Memory B cell (primary cell): ENCODE measurements at places on chromosomes 2 and 18.
A peak's percentile ranks its signal among the peaks of the same experiment; 100 is the strongest.

DNA sequence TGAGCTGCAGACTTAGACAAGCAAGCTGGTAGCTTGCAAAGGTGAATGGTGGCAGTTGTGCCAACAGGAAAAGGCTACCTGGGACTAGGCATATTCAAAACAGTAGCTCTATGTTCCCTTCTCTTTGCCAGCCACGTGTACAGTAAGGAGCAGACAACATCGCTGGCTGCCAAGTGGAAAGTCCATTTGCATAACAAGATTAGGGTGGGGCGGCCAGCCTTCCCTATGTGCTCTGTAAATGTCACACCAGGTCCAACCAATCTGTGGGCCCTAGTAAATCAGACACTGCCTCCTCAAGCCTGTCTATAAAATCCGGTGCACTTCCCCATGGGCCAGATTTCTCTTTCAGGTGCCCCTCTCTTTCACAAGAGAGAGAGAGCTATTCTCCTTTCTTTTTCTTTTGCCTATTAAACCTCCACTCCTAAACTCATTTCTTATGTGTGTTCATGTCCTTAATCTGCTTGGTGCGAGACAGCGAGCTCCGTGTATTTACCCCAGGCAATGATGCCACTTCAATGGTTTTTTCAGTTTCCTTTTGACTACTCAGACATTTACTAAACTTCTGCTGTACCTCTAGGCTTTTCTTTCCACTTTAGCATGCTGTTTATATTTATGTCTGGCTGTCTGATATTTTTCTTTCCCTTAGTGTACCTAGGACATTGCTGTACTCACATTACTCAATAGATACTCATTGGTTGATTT lies 297.4 kb upstream of the GCFC2 start:
- no peak for DNase-seq

DNA sequence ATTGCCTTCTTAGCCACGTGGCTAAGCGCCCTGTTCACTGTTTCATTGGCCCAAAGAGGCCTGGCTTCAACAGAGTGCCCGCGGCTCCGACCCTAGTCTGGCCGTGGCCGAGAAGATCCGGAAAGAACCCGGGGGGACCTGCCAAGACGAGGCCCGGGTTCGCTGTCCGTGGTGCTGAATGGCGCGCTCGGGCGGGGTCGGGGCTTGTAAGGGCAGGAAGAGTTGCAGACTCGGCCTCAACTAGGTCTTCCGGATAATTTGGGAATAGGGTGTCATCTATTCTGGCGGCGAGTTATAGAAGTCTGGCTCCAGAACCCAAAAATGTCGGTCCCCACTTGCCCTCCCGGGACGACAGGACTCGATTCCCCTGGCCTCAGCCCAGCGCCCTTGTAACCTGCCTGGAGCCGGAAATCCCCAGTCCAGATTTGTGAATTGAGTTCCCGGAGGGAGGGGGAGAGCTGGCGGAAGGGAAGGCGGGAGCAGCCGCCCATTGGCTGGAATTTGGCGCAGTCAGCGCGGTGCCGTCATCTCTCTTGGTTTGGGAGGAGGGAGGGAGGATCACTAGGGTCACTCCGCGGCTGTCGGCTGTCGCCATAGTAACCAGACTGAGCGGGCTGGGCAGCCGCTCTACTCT lies 3.5 kb downstream of the CDK5R2 start:
- peak; percentile 52 for DNase-seq

GRCh38 chr2:33589444-33589843 lies 9.7 kb downstream of the FAM98A start:
- no peak for DNase-seq

GRCh38 chr2:75200140-75201096 lies 1.1 kb upstream of the TACR1 start:
- no peak for DNase-seq

DNA sequence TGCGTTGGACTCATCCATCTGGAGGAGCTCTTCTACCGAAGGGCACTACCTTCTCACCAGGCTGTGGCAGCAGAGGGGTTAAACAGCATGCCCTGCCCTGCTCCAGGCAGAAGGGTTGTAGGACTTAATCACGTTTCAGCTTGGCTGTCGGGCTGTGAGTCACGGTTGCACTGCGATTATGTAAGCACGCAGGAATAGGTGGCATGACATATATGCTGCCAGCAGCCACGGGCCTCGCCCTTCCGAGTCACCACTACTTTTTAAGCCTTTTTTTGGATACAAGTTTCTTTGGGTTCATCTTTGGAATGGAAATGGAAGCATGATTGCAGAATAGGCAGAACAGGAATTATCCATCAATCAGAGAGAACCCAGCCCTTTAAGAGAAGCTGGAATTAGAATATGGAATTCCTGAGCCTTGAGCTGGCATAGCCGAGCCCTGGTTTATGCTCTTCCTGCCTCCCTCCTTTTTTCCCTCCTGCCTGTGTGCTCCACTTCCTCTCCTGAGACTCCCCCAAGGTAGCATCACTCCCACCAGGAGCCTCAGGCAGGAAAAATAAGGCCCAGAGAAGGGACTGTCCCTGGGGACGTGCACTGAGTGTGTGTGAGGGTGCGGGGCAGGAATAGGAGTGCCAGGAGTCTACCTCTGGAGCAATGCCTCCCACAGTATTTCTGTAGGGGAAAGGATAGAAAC lies 86.8 kb downstream of the SEMA4F start:
- DNase-seq: no peak

GRCh38 chr2:83565626-83566025 lies 893.5 kb downstream of the SUCLG1 start:
- DNase-seq: no peak

DNA sequence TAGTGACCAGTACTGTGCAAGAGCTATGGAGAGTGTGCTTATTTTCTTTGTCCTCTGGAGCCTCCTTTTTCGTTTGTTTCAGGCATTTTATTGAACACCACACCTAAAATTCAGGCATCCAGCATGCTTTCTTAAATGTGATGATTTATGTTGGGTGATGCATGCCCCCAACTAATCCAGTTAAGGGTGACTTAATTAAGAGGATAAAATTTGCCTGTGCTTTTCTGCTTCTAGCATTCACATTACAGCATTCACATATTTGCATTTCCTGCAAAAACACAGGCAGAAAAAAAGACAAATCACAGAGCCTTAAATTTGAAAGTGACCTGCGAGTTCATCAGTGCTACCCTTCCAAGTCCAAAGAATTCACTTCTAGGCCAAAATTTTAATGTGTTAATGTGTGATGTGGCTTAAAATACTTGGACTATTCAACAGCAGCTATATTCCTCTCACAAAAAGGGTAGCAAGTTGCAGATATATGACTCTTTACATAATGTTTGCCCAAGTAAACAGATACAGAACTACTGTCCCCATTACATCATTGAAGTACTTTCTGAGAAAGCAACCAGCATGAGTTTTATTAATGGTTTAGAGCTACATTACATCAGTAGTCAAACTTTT lies 286.5 kb downstream of the THSD7B start:
- no peak for DNase-seq

DNA sequence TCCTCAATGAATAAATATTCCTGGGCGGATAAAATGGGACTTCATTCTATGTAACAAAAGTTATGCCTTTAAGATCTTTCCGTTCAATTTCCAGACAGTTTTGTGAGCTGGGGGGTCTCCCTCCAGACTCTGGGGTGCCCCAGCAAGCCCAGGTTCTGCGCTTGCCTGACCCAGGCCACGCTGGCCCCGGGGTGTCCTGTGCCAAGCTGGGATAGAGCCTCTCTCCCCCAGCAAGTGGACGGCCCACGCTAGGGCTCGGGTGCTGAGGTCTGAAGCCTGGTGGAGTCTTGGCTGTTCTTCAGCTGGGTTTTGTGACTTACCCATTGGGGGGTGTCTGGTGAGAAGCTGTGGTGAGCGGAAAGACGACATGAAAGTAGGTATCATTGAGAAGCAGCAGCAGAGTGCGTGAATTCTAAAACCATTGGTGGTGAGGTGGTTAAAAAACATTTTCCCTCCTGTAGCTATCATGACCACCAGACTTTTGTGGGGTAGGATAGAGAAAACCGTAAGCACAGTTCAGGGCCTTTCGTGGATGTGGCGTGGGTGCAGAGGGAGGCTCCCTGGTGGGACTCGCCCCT lies 346.8 kb downstream of the ANAPC1 start:
- no peak for DNase-seq

DNA sequence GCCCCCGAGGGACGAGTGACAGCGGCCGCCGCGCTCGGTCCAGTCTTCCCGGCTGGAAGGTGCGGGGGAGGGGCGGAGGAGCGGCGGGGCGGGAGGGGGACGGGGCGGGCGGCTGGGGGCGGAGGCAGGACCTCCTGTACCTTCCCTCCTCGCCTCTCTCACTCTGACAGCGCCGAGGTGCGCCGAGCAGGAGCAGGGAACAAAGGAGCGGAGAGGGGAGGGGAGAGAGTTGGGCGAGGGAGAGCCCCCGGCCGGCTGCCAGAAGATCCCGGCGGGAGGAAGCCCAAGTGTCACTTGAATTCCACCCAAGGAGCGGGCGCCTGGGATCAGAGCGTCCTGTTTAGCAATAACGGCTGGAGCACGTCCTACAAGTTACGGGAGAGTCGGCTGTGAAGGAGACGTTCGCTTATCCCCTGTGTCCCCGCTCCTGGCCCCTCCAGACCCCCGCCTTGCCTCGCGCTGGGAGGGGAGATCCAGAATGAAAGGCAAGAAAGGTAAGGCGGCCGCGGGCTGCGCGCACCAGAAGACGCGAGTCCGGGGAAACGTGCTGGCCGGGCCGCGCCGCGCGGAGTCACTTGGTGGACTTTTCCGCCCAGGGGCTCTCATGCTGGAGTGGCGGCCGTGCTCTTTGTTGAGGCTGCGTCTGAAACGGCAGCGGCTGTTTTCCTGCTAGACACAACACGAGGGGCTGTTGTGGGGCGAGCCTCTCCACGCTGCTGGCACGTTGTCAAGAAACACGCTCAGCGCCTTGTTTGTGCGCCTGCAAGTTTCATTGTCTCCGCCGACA lies at the start of gene TGIF1:
TGIF1 (plus strand) TSS at position 161 of the 787 bp plus-strand sequence; CDS start at position 479, 318 bp downstream.
- peak; percentile 75 for DNase-seq

GRCh38 chr18:22844628-22845027 lies 88.5 kb upstream of the RBBP8 start:
- no peak for DNase-seq

- no peak for DNase-seq
Measured at GRCh38 chr18:77777163-77777562, 527.5 kb downstream of the GALR1 start.

DNA sequence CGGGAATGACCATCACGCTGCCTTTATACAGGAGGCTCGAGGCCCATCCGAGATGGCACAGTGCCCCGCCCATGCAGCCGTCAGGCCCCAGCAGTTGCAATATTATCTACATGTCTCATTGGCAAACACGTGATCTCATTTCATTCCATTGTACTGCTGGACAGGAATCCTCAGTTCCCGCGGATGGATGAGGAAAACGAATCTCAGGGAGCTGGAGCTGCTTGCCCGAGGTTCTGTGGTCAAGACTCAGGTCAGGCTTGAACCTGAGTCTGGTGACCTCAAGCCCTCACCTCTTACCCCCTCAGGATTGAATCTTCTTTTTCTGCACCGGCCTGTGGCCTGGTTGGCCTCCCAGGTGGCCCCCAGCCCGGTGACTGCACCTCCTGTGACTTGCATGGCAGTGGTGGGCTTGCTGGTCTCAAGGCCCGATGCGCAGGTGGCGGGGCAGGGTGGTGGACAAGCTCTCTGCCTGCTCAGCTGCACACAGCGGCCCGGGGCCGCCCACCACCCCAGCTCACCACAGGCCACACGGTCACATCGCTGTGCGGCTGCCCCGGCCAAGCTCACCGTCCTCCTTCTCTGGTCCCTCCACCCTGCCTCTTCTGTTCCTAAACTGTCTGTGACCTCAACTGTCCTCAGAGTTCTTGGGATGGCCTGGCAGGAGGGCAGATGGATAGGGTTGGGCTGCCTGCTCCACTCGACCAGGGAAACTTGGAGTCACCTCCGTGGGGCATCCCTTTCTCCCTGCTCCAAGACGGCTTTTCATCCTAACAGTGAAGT lies 52.0 kb upstream of the HS6ST1 start:
- no peak for DNase-seq

DNA sequence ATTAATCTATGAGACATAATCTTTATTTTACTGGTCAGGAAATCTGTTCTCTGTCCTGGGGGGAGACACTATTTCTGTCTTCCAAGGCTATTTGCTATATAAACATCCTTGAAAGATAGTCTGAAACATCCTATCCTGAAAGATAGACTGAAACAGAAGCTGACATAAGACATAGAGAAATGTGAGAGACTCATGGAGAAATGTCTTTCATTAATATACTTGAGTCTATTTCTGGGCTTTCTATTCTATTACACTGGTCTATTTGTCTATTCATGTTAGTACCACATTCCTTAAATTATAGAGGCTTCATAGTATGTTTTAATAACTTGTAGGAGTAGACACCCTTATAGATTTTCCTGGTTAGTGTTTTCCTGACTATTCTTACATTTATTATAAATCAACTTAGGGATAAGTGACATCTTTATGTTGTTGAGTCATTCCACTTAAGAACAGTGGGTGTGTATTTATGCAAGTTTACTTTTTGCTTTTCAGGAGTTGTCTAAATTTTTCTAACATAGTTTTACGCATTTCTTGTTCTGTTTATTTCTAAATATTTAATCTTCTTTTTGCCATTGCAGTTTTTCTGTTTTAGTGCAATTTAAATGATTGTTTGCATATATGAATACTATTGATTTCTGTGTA lies 244.9 kb upstream of the ZSWIM2 start:
- no peak for DNase-seq

DNA sequence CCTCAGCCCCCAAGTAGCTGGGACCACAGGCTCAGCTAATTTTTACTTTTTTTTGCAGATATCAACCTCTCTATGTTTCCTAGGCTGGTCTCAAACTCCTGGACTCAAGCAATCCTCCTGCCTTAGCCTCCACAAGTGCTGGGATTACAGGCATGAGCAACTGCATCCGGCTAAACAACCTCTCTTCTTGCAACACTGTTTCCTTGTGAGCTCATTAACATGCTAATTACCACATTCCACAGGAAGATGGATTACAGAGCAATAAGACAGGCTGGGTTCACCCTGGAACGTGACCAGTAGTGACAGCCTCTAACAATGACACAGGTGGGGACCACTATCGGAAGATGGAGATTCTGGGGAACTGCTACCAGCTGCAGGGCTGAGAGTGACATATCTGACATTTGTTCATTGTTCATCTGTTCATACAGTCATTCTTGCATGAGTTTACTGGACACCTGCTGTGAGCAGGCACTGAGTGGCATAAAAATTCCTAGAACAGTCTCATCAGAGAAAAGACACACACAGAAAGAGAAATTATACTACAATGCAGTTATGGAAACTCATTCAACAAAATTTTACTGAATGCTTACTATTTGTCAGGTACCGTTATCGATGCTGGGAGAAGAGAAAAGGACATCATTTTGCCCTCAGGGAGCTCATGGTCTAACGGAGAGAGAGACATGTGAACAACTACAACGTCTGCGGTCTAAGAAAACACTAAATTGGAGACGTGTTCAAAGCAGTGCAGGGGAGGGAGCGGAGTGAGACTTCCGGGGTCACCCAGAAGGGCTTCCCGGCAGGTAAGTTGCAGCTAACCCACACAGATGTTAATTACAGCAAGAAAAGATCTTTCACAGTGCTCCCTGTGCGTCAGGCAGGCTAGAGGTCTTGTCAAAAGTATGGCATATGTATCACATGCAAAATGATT lies 37.6 kb downstream of the PROC start:
- no peak for DNase-seq

- no peak for DNase-seq
Measured at GRCh38 chr2:235543851-235544688, 50.2 kb downstream of the AGAP1 start.

GRCh38 chr2:2731101-2731815 lies 400.2 kb upstream of the MYT1L start:
- DNase-seq: no peak
